ENCODE measurements at places on chromosomes 5 and 9. TPM values are rescaled to one million over a fixed set of nuclear protein-coding genes. Genes with fewer than 3 reads are reported as not detected.

DNA sequence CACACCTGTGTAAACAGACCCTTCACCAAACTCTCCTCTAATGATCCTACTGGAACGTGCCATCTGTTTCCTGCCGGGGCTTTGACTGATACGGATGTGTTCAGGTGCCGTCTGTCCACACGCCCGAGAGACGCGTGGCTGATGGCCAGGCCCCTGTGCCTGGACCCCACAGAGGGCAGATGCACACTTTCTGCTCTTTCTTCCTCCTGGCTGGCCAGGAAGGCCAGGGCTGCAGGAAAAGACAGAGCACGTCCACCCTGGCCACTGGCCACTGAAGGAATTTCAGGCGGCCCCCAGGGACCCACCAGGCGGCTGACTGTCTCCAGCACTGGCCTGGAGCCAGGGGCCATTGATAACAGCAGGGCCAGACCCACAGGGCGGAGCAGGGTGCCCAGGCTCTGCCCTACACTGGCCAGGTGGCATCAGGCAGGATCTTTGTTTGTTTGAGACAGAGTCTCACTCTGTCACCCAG is 3.6 kb upstream of the ENG start:
- DNase-seq, result no peak

The CKMT2 gene
- not detected for total RNA-seq

DNA sequence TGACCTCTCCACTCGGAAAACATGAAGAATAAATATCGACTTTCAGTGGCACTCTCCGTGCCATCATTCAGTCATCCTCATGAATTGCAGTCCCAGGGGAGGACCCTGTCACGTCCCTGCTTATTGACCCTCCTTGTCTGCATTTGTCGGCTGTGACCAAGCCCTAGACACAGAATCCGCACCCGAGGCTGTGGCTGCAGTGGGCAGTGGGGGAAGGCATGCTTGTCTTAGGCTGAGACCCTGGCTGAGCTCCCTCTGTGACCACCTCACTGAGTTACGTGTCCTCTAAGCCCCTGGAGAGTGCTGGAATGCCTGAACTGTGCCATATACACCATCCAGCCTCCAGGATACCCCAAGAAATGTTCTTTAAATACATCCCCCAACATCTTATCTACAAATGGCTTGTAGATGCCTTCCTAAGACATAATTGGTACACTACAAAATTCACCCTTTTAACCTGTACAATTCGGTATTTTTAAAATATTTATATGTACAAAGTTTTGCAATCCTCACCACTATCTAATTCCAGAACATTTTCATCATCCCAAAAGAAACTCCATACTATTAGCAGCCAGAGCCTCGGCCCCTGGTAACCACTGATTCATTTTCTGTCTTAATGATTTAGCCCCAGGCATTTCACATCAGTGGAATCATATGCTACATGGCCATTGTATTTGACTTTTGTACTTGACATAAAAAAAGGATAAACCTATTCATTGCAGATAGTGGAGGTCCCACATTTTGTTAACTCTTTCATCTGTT is 80.8 kb upstream of the ICE1 start:
- DNase-seq, result no peak

DNA sequence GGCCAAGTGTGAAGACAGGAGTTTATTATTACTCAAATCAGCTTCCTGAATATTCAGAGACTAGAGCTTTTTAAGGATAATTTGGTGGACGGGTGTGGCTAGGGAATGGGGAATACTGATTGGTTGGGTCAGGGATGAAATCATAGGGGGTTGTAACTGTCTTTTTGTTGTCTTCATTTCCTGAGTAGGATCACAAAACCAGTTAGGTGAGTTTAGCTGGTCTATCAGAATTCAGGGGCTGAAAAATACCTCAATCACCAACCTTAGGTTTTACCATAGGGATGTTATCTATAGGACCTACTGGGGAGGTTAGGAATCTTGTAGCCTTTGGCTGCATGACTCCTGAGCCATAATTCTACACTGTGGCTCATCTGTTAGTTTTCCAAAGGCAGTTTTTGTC is 235.8 kb downstream of the YTHDC2 start:
- no peak for DNase-seq

The SLC25A46 gene
- 47.7 TPM for total RNA-seq

- peak; percentile 76 for DNase-seq
Measured at GRCh38 chr9:114371973-114372917, 15.5 kb downstream of the AKNA start.

DNA sequence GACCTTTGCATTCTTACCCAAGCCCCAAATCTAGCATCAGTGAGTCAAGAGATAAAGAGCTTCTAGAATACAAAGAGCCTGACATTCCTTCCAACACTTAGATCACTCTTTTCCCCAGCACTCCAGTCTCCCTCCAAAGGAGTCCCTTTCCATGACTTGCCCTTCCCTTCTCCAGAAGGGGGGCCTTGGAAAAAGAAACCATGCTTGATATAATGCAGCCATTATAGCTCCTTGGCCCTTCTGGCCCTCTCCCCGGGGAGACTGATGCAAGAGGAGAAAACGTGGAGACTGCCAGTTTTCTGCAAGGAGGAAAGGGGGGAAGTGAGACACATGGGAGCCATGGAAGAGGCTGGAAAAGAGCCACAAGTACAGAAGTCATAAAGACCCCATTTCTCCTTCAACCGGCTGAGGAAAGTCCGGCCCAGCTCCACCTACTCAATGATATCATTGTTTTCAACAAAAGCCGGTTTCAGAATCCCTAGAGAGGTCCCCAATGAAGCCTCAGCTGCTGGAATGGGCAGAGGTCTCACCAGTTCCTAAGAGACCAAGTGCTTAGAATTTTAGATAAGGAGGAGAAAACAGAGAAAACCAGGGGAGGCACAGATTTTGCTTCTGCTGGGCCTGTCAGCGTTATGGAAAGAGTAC is 29.0 kb downstream of the ADAM19 start:
- DNase-seq, result no peak

The CARD6 gene
- 2.6 TPM for total RNA-seq

DNA sequence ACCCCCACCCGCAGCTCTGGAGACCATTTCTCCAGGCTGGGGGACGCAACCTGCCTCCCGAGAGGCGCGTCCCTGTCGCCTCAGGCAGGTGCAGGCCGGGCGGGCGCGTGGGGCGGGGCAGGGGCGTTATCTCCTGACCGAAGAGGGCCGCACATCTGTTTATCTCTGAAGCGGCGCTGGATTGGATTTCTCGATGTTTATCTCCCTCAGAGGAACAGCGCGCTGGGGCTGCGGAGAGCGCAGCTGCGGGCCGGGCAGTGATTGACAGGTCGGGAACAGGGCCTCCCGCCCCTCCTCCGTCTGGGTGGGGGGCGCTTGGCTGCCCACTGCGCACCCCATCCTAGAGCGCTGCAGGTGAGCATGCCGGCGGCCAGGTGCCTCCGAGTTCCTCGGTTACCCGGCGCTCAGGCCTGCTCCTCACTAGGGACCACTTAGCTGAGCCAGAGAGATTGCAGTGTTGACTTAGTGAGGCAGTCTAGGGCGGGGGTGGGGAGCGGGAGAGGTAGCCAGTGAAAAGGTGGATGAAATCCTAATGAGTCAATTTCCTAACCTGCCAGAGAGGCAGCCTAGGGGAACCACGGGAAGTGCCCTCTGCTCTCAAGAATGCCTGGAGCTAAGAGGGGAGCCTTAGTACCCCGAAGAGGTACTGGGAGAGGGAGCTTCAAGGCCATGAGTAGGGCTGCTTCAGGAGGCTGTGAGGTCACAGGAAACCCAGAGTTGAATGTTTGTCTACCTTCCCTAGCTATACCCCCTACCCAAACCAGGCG is 39.6 kb upstream of the TIFAB start:
- DNase-seq, result no peak

- DNase-seq, result no peak
Measured at GRCh38 chr5:172194985-172195774, 1.2 kb downstream of the EFCAB9 start.

GRCh38 chr5:71697967-71698366 is 21.1 kb upstream of the CARTPT start:
- no peak for DNase-seq

DNA sequence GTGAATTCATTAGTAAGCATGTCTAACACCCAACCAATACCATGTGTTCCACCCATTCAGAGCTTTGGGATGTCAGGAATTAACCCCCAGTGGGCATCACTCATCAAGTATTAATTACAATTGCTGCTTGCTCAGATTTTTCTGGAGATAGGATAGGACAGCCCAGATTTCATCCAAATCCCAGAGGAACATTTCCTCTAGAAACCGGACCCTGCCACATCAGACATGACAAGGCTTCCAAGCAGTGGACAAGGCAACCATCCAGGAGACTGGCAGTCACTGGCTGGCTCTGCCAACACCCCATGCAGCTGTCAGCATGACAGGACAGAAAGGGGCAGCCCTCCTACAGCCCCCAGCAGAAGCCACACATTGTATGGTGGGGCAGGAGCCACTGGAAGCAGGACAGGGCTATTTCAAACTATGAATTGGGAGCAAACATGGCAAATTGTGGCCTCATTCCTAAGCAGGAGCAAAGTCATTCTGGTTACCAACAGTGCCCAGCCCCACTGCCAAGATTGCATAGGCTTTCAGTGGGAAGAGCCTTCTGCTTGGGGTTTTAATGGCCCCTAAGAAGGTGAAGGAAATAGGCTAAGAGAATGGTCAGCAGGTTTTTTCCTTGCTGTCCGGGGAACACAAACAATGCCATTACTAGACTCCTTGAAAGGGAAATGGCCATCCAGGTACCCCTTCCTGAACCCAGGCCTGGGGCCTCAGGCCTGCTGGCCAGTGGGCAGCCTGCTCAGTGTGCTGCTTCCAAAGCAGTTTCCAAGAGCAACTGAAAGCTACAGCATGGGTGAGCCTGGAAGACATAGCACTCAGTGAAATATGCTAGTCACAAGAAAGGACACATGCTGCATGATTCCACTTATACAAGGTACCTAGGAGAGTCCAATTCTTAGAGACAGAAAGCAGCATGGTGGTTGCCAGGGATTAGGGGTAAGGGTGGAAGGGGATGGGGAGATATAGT is 294.7 kb upstream of the SLC30A5 start:
- no peak for DNase-seq

GRCh38 chr5:171365351-171365750 is 22.3 kb upstream of the NPM1 start:
- no peak for DNase-seq

The PDE8B gene
- total RNA-seq, result 0.68 TPM

The CD180 gene
- 0.07 TPM for total RNA-seq

GRCh38 chr9:112795921-112796320 is 45.4 kb downstream of the SNX30 start:
- no peak for DNase-seq

The LPAR1 gene
- not detected for total RNA-seq

DNA sequence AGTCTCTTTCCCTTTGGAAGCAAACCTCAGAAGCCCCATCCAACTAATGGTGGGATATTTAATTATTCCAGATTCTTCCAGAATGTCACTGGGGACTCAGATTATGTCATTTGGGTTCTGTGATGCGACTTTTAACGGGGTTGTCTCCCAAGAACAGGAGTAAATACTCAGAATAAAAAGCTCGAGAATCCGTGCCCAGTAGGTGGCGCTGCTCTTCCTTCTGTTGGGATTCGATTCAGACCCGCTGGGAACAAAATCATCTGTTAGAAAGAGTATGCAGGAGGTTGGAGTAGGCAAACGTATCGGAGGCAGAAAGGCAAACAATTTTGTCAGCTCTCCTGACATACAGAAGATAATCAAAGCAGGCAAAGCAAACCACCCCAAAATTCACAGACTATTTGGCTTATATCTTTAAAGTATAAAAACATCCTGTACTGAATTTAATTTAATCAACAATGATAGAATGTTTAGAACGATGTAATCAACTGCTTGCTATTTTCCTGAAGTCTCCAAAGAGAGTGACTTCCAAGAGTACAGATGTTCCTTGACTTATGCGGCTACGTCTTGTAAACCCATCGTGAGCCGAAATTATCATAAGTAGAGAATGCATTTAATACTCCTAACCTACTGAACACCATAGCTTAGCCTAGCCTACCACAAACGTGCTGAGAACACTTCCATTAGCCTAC is 169.8 kb upstream of the RAI14 start:
- DNase-seq, result peak; percentile 69

The GFI1B gene
- not detected for total RNA-seq

- peak; percentile 41 for DNase-seq
Measured at GRCh38 chr5:132473668-132474067, 16.9 kb downstream of the IRF1 start.

The FOXD4L5 gene
- 0.23 TPM for total RNA-seq

The PCDHA1 gene
- not detected for total RNA-seq

GRCh38 chr5:124662181-124662781 is 84.2 kb downstream of the ZNF608 start:
- no peak for DNase-seq

The GRXCR2 gene
- not detected for total RNA-seq

The LCN10 gene
- not detected for total RNA-seq

DNA sequence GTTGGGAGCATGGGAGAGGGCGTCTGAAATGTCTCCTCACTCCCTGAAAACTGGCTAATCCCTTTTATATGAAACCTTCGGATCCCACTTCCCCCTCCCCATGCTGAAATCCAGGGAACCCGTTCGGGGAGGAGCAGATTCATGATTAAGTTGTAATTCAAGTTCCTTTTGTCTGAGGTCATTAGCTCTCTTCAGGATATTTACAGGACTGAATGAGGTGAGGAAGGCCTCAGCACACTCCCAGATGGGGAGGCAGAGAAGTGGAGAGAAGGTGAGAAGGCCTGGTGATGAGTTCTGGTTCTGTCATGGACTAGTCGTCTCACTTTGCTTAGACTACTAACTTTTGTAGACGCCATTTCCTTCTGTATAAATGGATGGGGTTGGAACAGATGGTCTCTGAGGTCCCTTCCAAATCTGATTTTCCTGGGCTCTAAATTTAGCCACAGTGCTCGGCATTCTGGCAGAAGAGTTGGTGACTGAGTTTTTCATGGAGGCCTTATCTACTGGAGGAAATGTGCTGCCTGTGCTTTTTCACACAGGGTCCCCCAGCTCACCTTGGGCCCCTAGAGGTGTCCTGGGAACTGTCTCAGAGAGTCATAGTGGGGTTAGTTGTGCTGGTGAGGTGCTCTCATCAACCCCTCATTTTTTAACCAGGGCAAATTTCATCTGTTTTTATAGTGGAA is 62.3 kb downstream of the PRDM6 start:
- no peak for DNase-seq

DNA sequence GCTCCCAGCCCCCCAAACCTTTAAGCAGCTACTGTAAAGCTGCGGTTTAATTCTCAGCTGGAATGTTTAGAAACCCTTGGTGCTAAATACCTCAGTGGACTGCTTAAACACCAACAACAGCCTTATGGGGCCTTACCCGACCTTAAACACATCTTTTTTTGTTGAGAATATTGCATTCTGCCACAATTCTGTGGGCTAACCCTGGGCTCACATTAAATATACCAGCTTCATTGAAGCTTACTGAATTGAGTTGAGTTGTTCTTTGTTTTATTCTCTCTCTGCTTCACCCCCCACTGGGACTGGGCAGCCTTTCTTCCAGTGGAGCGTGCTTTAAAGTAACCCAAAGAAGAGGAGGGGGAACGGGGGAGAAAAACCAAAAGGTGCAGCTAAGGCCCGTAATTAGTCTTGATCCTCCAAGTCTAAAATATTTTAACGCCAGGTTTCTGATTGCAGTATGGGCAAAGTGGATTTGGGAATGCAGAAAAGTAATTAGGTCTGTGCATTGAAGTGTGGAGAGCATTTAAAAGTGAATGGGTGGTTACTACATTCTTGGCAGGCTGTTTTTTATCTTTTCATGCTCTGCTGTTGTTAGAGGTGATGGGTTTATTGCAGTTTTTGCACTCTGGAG is 281.2 kb downstream of the NR2F1-AS1 start:
- no peak for DNase-seq

- DNase-seq, result no peak
Measured at GRCh38 chr9:97307091-97307490, 368 bp upstream of the CCDC180 start.

GRCh38 chr5:62065050-62065449 is 241.0 kb upstream of the KIF2A start:
- no peak for DNase-seq

The DPM2 gene
- 51.4 TPM for total RNA-seq

GRCh38 chr9:131528186-131528585 is 2.9 kb downstream of the UCK1 start:
- no peak for DNase-seq
